ENCODE measurements at places on chromosomes 7 and 10.

GRCh38 chr10:110356628-110357245 lies 52.0 kb upstream of the SMNDC1 start:
- no peak for DNase-seq

DNA sequence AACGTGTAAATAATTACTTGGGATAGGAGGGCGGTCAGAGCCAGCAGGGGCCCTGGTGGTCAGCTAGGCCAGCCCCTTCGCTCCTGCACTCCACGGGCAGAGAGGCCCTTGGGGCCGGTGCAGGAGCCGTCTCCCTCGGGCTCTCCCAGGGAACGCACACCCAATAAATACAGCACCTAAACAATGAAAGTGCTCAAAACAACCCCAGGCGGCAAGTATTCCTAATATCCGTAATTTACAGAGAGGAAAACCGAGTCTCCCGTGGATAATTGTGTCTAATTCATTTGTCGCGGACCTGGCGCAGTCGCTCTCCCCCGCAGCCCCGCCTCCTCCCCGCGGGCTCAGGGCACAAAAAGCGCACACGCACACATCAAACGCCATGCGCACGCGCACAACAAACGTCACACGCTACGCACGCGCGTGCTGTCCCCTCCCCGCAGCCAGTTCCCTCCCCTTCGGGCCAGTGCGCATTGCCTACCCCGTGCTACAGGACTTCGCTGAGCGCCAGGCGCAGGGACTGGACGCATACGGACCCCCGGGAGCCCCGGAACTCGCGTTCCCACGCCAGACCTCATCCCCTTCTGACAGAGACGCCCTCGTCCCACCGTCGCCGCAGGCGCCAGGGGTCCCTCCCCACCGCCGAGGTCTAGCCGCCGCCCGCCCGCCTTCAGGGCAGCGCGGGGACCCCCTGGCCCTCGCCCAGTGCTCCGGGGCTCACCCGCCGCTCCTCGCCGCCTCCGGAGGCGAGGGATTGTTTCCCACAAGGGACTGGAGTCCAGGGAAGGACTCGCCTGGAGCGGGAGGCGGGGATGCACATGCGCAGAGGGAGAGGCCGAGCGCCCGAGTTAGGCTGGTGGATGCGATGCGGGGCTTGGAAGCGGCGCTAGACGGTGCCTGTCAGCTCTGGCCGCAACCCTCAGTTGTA lies at the start of gene ZNF248:
TSS of gene ZNF248 (minus strand) at position 324 of the 925 bp plus-strand sequence. CDS start 1,300 bp downstream, outside the sequence.
- DNase-seq, result peak; percentile 89

- DNase-seq, result no peak
Observed at GRCh38 chr7:130394421-130395195, 14.3 kb downstream of the CPA1 start.

DNA sequence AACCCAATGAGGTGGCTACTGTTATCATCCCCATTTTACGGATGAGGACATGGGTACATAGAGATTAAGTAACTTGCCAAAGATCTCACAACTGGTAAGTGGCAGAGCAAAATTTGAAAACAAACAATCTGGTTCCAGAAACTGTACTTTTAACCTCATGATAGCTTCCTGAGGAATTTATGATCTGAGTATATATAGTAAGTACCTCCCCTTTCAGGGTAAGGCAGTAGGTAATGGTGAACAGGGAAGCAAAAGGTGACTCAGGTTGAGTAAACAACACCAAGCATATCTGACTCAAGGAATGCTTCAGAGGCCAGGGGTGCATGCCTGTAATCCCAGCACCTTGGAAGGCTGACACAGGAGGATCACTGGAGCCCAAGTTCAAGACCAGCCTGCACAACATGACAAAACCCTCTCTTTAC lies 21.1 kb downstream of the KLLN start:
- no peak for DNase-seq

GRCh38 chr7:151390598-151391357 lies 19.1 kb downstream of the WDR86 start:
- DNase-seq, result no peak

- DNase-seq, result no peak
Observed at GRCh38 chr10:80528185-80528700, 9.5 kb upstream of the SH2D4B start.

DNA sequence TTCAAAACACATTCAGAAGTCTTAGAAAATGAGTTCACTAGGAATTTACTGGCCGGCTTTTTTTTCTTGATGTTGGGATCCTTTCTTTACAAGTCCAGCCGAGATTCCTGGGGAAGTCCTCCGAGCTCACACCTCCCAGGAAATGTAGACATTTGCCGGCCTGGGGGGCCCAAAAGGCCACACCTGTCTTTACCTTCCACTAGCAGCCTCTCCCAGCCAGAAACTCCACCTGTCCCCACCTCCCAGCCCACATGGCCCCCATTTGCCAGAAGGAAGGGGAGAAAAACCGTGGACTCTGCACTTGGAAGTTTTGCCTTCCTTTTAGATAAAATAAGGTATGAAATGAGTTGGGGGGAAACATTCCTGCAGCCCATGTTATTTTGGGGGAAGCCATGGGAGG lies 27.6 kb upstream of the EMX2 start:
- DNase-seq, result no peak

GRCh38 chr10:133359554-133359971 lies 1.7 kb upstream of the FUOM start:
- DNase-seq, result no peak

DNA sequence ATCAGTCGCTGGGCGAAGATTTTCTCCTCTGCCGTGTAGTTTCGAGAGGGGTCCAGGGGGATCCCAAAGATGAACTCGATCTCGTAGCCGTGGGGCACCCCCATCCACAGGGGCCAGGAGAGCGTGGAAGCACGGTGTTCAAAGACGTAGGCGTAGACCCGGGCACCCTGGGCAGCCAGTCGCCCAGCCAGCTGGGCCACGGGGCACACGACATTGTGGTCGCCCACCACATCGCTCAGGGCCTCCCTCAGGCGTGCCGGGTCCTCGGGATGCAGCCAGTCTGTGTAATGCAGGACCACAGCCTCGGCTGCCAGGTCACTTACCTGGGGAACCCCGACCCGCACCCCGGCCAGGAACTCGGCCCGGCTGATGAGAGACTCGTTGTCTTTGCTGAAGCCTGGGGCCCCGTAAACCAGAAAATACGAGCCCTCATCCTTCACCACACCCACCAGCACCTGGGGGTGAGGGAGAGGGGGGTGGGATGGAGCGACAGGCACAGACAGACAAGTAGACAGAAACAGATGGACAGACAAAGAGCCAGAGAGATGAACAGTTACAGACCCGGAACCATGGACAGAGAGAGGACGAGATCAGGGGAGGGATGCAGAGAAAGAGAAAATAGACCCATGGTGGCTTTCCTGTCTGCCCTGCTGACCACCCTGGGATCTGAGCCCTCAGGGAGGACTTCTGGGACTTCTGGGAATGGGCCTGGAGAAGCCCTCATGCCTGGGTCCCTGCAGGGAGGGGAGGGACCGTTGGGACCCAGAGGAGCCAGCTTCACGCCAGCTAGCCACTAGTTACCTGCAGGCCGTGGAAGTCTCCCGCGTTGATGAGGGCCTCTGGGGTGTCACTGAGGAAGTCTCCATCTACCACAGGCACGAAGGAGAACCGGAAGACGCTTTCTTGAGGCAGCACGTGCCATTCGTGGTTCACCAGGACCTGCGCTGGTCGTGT lies 3.0 kb downstream of the ACHE start:
- no peak for DNase-seq

GRCh38 chr10:52720018-52720417 lies 52.6 kb downstream of the MBL2 start:
- no peak for DNase-seq

- DNase-seq, result no peak
Observed at GRCh38 chr7:130914554-130915294, 180.7 kb upstream of the KLF14 start.
